ENCODE measurements at places on chromosomes 7 and 10.

GRCh38 chr7:77538281-77539212 lies 1.5 kb downstream of the PTPN12 start:
- DNase-seq = peak; percentile 63

GRCh38 chr7:94276795-94277194 lies 117.9 kb upstream of the COL1A2 start:
- DNase-seq = peak; percentile 21

GRCh38 chr7:44882899-44883298 lies 2.4 kb downstream of the PURB start:
- no peak for DNase-seq

DNA sequence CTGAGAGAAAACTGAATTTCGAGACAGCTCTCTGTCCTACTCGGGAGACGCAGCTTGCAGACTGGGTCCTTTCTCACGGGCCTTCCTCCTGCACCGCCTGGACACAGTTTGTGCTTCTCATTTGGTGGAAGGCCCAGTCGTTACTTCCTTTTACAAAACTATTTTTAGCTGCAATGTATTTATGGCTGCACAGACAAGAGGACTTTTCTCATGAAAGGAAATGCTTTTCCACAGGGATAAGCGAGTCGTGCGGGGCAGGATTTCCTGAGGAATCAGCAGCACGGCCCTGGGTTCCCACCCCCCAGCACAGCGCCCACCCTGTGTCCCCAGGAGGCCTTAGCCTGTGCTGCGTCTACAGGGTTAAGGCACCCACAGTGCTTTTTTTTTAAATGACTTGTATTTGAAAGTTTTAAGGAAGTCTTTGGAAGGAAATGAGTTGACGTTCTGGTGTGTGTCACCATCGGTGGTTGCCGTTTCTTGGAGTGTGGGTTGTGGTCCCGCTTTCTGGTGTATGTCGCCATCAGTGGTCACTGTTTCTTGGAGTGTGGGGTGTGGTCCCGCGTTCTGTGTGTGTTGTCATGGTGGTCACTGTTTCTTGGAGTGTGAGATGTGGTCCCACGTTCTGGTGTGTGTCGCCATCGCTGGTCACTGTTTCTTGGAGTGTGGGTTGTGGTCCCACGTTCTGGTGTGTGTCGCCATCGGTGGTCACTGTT lies 50.9 kb downstream of the INPP5A start:
- no peak for DNase-seq

GRCh38 chr7:123712619-123713018 lies 36.2 kb downstream of the WASL start:
- no peak for DNase-seq

DNA sequence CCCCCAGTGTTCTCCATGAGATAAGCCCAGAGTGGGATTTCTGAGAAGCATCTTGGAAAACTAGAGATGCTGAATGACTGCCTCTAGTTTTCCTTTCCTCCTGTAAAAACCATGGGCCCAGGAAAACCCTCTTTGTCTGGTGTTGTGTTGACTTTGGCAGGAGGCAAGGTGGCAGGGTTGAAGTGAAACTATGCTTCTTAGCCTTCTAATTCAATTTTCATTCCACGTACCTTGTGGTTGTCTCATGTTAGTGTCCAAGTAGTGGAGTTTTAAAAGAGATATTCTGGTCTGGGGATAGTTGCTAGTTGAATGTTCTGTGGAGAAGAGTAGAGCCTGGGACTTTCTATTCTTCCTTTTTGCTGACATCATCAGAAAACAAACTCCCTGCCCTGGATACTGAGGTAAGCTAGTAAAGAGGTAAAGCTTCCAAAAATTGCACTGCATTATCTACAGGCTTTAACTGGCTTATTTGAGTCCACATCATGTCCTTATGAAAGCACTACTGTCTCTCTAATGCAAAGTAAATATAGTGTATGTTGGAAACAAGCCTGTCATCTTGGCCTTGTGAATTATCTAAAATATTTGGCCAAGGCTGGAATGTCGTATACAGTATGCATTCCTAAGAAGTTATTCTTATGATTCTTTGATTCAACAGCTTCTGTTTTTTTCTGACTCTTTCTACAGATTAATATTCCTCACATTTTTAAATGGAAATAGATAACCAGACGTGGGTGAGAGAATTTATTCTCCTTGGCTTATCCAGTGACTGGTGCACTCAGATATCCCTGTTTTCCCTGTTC lies at the start of gene OR2F2:
OR2F2 (plus strand) TSS at position 708 of the 800 bp plus-strand sequence; CDS start at position 708, 0 bp downstream.
- DNase-seq = no peak

All from NCI-H1092 treated with DMSO at 0.1 percent for 48 hours (cell line).